ENCODE measurements at places on chromosomes 12 and 14. TPM values are rescaled to one million over a fixed set of nuclear protein-coding genes. Genes with fewer than 3 reads are reported as not detected.

GRCh38 chr12:116183741-116184141, 93.8 kb downstream of the MED13L start:
- DNase-seq, result no peak

- no peak for DNase-seq
These were observed 21.7 kb upstream of the JPH4 start for GRCh38 chr14:23600322-23600707.

- no peak for DNase-seq
These were observed 45.2 kb downstream of the FOXN3 start for GRCh38 chr14:89371585-89372511.

- no peak for DNase-seq
These were observed 101.5 kb downstream of the ELK3 start for GRCh38 chr12:96295532-96296160.

- no peak for DNase-seq
These were observed 59.8 kb upstream of the KIF21A start for GRCh38 chr12:39502726-39503125.

GRCh38 chr12:53244337-53244736, 12.3 kb upstream of the RARG start:
- DNase-seq, result no peak

DNA sequence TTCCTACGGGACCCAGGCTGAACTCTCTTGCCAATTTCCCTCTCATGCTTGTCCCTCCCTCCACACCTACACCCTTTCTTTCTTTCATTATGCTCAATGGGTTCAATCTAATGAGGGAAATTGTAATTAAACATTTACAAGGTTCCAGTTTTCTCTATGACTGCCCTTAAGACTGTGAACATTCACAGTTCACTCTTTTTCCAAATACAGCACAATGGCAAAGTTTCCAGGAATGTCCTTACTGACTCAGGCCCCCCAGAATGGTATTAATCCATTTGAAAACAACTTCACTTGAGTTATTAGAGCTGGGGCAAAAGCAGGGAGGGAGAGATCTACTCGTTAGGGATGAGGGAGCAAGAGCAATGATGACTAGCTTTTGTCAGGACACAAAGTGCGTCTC, 892.1 kb downstream of the NRXN3 start:
- DNase-seq, result no peak

GRCh38 chr12:99153293-99153692, 494.3 kb upstream of the GARIN6 start:
- no peak for DNase-seq

- DNase-seq, result peak; percentile 60
These were observed 594 bp downstream of the ZCCHC8 start for GRCh38 chr12:122499991-122500684.

DNA sequence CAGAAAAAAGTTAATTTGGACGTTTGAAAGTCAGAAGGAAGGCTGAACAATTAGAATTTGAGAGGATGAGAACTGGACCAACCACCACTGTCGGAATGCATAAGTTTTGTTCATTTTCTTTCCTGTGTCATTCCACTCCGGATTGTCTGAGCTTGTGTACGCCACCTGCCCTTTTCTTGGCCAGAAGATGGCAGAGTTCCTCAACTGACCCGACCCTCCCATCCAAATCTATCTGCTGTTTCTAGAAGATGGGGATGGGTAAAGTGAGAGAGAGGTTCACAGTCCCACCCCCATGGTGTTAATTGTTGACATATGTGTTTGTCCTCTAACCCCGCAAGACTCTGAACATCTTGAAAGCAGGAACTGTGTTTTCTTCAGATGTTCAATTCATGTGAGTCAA, 388.0 kb downstream of the VRK1 start:
- peak; percentile 5 for DNase-seq

DNA sequence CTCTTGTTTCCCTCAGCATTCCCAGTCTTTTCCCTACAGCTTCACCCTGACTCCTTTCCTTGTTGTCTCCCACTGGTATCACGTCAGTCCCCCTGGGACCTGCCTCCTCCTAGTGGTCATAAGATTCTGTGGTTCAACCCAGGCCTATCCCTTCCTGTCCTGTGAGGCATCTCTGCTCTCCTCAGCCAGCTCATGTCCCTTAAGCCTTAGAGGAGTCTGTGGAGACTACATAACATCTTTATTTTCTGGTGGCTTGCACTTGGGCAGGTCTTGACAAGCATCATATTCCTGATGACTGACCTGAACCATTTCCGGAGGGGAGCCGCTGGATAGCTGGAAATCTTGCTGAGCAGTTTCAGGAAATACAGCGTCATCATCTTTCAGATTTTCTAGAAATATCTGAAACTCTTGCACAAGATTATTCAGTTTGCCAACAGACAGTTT, 688 bp downstream of the C12orf71 start:
- DNase-seq, result no peak

DNA sequence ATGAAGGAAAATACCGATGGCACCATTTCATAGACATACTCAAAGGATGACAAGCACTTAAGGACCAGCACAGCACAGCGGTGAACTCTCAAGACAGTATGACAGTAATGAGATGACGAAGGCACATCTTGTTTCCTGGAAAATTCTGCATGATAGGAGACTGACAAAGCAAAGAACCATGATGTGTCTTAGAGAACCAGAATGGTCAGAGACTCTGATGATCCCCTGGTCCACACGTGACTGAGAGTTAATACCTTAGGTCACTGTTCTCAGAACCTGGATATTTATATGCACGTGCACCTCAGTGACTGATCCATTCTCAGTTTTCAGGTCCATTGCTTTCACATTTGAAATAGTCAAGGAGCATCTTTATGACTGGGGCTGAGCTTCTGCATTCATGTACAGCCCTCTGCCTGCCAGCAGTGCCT, 35.3 kb downstream of the PROX2 start:
- DNase-seq, result no peak

DNA sequence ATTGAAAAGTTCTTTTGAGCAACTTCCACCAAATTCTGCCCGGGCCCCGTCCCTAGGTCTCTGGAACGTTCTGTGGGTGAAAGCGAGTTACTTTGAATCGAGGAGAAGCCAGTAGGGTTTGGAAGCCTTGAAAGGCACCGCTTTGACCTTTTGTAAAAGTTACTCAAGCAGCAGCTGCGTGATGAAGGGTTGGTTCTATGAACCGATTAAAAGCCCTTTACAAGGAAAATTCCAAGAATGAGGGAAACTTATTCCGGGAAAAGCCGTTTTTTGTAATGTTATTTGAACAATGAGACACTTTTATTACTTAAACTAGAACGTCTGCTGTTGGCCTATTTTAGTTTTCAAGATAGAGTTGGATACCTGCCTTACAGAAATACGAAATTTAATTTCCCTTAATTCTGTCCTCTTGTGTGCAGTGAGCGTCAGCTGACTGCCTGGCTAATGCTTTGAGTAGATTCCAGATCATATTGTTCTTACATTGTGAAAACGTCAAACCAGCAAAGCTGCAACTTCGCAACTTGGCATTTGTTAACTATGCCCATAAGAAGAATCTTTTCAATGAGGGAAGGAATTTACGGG, 906 bp downstream of the LARP4 start:
- DNase-seq, result peak; percentile 35

DNA sequence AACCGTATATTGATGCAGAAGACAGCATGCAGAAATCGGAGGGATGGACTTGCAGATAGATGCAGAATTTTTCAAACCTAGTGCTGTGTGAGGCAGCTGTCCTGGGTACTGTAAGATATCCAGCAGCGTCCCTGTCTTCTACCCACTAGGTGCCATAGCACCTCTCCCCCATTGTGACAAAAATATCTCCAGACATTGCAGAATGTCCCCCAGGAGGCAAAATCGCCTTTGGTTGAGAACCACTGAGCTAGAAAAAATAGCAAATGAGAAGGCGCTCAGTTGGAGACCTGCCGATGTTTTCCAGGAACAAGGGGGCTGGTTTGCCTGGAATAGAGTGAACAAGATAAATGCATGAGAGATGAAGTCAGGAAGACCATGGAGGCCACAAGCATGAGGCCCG, 67.9 kb upstream of the TMEM132D start:
- no peak for DNase-seq

DNA sequence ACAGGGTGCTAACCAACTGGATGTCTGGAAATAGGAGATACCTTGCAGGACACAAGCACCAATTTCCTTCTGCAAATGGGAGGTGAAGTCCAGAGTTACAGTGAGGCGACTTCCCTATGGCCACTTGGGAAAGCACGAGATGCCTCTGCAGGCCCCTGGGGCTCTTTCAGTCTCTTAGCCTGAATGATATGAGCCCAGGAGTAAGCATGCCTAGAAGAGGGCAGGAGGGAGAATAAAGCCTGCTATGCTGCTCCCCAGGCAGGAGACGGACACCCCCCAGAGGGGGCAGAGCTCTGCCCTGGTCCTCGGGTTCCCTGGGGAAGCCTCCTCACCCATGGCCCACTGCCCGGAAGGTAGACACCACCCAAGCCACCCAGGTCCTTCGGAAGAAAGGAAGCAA, 105.1 kb downstream of the GCH1 start:
- DNase-seq, result no peak

- no peak for DNase-seq
These were observed 32.4 kb downstream of the GPR65 start for GRCh38 chr14:88037325-88037724.

PRICKLE1 gene
- 29.3 TPM for polyA plus RNA-seq

WSCD2 gene
- 1.7 TPM for polyA plus RNA-seq

OLR1 gene
- polyA plus RNA-seq, result 2.3 TPM

MEG3 gene
- 6,647 TPM for polyA plus RNA-seq

RNF212B gene
- polyA plus RNA-seq, result 0.62 TPM

Measured in hindlimb muscle (tissue), 1 donor.